GF-D8 (cell line): ENCODE measurements at places on chromosomes 11 and 22.

- DNase-seq: no peak
Observed at GRCh38 chr11:21630934-21631478, 561.9 kb upstream of the ANO5 start.

- peak; percentile 51 for DNase-seq
Observed at GRCh38 chr11:103682318-103683184, 353.9 kb upstream of the DDI1 start.

GRCh38 chr11:17384002-17384511, 4.4 kb downstream of the KCNJ11 start:
- DNase-seq: peak; percentile 9

- DNase-seq: no peak
Observed at GRCh38 chr11:65226103-65226442, 35.7 kb upstream of the POLA2 start.

GRCh38 chr11:32297611-32298011, 137.7 kb downstream of the WT1 start:
- no peak for DNase-seq

- no peak for DNase-seq
Observed at GRCh38 chr22:38706901-38707195, 1.1 kb downstream of the GTPBP1 start.

GRCh38 chr11:111528557-111528956, 12.0 kb upstream of the LAYN start:
- no peak for DNase-seq

GRCh38 chr11:46377290-46377689, 4.2 kb upstream of the MDK start:
- DNase-seq: no peak

GRCh38 chr11:75426720-75427086, 6.3 kb downstream of the KLHL35 start:
- no peak for DNase-seq

GRCh38 chr11:16070573-16070972, 285.8 kb downstream of the SOX6 start:
- DNase-seq: no peak

DNA sequence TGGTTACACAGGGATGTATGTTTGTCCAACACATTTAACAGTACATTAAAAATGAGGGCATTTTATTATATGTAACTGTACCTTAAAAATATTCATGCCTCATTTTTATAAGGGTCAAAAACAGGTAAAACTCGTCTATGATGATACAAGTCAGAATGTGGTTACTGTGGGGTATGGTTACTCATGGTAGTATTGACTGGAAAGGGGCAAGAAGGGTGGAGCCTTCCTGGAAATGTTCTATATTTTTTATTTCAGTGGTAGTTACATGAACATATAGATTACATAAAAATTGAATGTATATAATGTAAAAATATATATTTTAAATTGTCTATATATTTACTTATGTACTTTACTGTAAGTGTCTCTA, 99.8 kb downstream of the STIM1 start:
- no peak for DNase-seq

- no peak for DNase-seq
Observed at GRCh38 chr11:11983427-11983826, 25.0 kb downstream of the DKK3 start.

- no peak for DNase-seq
Observed at GRCh38 chr22:37017356-37017755, 1.9 kb downstream of the TST start.

DNA sequence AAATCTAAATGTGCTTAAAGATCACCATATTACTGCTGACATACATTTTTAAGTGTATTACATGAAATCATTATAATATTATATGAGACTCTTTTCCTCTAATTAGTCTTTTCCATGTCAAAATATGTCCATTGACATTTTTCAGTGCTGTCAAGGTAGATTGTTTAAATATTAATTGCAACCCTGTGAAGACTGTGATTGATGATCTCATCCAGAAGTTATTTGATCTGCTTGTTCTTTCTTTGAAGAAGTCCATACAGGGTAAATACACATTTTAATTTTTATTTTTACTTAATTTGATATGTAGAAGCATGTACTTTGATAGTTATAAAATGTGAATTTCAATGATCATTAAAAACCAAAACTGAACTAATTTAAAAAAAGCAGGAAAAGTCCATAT, 38.4 kb downstream of the DYNC2H1 start:
- no peak for DNase-seq

DNA sequence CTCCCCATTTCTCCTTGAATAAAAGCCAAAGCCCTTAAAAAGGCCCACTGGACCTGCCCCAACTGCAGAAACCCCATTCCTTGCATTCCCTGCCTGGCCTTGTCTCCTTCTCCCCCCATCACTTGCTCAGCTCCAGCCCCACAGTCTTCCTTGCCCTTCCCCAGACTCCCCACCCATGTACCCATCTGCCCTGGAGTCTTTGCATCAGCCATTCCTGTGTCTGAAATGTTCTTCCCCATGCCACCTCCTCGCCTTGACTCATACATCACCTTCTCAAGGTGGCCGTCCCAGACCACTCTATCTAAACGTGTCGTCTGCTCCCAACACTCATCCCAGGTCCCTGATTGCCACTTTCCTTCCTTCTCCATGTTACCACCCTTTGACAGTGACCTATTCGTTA, 77.4 kb upstream of the SHANK2 start:
- no peak for DNase-seq

DNA sequence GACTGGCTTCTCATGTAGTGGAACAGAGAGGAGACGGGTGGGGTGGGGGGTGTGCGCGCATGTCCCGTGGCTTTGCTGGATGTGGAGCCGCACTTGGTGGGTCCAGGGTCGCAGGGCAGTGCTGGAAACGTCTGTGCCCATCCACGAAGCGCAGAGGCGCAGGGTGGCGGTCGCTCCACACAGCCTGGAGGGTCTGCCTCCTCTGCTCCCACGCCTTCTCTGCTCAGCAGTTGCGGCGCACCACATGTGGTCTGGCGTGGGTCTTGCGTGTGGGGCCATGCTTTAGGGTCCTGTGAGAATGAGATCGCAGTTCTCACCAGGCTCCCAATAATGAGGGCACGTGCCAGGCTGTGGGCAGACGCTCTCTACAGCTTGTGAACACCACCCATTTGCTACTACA, 50.7 kb downstream of the MUC6 start:
- no peak for DNase-seq

- no peak for DNase-seq
Observed at GRCh38 chr11:75450826-75451821, 18.1 kb upstream of the KLHL35 start.

GRCh38 chr11:19327280-19327679, 86.5 kb upstream of the E2F8 start:
- DNase-seq: no peak

- DNase-seq: no peak
Observed at GRCh38 chr11:134072844-134073243, 4.0 kb downstream of the JAM3 start.

- DNase-seq: no peak
Observed at GRCh38 chr11:70575396-70576060, 177.2 kb downstream of the CTTN start.

- no peak for DNase-seq
Observed at GRCh38 chr11:102383839-102384238, 36.8 kb downstream of the BIRC2 start.

GRCh38 chr11:66857234-66857926, 516 bp downstream of the LRFN4 start:
- DNase-seq: no peak

GRCh38 chr22:37275622-37276021, 6.7 kb upstream of the CYTH4 start:
- DNase-seq: no peak

- DNase-seq: no peak
Observed at GRCh38 chr11:15830741-15831428, 525.5 kb downstream of the SOX6 start.

- DNase-seq: no peak
Observed at GRCh38 chr11:128903248-128904061, 12.3 kb downstream of the KCNJ5 start.

DNA sequence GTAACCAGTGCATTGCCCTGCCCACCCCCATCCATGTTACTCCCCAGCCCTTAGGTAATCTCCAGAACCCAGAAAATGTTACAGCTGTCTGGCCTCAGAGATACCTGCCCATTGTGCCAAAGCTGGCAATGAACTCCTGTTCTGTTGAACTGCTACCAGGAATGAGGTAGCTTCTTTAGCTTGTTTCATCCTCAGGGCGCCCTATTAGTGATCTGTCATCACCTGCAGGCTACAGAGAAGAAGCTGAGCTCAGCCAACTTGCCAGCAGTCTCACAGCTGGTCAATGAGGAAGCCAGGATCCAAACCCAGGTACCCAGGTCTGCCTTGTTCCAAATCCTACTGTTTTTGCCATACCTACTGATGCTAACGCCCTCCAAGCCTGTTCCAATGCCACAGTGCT, 88.7 kb downstream of the GALNT18 start:
- DNase-seq: no peak

- DNase-seq: no peak
Observed at GRCh38 chr11:13338019-13338426, 60.4 kb downstream of the BMAL1 start.

DNA sequence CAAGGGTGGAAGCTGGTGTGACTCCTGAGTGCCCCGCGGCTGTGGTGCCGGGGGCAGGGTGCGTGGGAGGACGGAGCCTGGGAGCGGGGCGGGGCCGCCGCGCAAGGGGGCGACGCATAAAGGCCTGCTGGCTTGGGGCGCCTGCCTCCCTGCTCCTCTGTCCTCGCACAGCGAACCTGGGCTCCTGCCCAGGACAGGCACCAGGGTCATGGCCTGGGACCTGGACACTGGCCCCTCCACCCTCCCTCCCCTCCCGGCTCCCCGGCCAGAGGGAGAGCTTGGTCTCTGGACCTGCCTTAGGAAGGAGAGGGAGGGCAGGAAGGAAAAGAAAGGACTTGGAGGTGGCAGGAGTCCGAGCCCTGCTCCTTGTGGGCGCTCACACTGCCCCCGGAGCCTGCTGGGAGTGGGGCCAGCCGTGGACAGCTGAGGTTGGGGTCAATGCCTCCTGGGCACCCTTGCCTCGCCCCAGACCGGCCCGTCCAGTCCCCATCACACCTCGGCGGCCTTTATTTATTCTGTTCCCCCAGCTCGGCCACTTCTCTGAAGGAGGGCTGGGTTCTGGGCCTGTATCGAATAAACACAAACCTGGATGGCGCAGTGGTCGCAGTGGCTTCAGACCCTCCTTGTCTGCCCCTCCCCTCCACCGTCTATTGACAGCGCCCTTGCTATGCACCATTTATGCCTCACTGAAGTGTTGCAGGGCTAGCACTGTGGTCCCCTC, 8.7 kb downstream of the SLC16A8 start:
- no peak for DNase-seq

GRCh38 chr22:22203048-22203971, 41.3 kb upstream of the VPREB1 start:
- no peak for DNase-seq

DNA sequence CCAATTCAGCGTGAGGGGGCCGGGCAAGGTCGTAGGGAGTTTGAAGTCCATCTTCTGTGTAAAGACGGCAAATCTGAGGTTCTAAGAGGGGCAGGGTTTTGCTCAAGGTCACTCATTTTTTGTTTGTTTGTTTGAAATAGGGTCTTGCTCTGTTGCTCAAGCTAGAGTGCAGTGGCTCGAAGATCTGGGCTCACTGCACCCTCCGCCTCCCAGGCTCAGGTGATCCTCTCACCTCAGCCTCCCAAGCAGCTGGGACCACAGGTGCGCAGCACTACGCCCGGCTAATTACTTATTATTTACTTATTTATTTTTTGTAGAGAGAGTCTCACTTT, 355 bp upstream of the AP1B1 start:
- DNase-seq: no peak

GRCh38 chr22:31538815-31539214, 42.5 kb downstream of the SFI1 start:
- no peak for DNase-seq

DNA sequence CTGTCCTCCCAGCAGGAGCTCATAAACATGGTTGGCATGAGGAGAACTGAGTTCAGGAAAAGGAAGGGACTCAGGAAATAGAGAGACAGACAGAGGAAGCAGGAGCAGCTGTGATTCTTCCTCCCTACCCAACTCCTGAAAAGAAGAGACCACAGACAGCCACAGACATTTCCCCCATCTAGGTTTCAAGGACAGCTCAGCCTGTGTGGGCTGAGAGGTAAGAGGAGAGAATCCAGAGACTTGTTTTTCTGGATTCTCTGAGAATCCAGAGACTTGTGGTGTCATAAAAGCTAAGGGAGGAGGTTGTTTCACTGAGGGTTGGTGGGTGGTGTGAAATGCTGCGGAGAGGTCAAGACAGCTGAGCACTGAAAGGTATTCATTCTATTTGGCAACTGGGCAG, 19.0 kb upstream of the STK33 start:
- DNase-seq: no peak

DNA sequence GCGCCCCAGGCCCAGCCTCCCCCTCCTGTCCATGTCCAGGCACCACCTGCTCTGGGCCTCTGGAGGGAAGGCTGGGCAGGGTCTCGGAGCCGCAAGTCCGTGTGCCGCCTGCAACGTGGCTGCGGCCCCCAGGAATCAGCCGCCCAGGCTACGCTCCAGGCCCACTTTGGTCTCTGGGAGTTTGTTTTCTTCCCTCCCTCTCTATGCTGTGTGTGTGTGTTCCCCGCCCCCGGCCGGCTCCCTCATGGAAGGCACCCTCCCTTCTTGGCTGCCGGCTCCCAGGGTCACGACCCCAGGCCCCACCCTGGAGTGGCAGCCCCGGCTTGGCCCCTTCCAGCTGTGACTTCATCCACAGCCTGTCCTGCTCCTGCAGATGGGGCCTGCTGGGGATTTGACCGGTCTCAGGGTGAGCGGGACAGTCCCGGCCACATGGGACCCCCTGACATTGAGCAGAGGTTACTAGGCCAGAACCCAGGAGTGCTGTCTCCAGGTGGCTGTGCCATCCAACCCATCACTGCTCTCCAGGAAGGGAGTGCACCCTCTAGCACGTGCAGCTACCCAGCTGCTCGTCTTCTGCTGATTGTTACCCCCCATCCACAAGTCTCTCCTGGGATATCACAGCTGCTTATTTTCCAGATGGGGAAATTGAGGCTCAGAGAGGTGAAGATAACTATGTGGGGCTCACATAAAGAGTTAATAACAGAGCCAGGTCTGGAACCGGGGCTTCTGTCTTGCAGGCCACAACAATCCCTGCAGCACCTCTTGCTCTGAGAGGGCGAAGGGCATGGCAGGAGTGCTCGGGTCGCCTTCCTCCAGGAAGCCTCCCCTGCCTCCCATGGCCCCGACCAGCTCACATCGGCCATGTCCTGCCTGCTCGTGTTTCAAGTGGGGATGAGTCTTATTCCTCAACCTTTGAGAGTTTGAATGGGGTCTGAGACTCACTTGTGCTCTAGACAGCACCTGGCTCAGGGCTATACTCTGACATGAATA, 2.8 kb upstream of the LIF start:
- DNase-seq: no peak
